ENCODE measurements at places on chromosomes 1 and 21.

DNA sequence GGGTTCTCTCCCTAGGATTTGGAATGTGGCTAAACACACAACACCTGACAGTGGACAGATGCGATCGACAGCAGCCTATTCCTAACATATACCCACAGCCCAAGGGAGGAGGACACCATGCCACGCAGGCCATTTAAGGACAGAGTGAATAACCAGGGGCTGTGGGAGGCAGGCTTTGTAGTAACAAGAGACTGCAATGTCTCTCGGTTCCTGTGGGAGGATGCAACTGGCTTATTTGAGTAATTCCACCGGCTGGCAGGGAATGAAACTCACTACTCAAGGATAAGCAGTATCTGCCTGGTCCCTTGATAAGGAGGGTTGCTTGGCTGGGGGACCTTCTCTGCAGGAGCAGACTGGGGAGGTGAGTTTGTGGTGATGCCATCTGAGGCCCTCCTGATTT lies 109.6 kb downstream of the PCP4 start:
- DNase-seq = no peak

GRCh38 chr1:110205156-110205555 lies 5.0 kb upstream of the KCNC4 start:
- DNase-seq = no peak

DNA sequence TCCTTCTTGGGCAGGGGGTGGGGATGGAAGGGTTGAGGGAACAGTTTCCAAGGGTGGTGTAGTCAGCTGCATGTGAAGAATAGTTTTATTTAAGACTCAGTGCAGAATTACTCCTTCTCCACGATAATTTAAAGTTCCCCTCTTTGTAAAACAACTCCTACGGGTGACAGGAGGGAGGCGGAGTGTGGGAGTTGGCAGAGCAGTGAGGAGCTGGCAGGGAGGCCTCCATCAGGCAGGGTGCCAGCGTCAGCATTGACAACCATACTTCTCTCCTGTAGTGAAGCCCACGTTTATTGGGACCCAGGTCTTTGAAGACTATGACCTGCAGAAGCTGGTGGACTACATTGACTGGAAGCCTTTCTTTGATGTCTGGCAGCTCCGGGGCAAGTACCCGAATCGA lies 93.8 kb downstream of the MTR start:
- DNase-seq = no peak

DNA sequence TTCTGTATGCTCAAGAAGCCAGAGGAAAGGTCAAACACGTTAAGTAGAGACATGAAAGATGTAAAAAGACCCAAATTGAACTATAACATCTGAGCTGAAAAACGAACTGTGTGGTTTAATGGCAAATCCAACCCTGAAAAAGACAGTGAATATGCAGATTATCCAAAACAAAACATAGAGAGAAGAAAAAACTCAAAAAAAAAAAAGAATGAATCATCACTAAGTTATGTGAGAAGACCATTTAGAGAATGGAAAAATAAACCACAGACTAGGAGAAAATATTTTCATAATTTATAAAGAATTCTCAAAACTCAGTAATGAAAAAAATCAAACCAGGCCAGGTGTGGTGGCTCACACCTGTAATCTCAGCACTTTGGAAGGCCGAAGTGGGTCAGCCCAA lies 253.3 kb downstream of the PLPP3 start:
- DNase-seq = no peak

DNA sequence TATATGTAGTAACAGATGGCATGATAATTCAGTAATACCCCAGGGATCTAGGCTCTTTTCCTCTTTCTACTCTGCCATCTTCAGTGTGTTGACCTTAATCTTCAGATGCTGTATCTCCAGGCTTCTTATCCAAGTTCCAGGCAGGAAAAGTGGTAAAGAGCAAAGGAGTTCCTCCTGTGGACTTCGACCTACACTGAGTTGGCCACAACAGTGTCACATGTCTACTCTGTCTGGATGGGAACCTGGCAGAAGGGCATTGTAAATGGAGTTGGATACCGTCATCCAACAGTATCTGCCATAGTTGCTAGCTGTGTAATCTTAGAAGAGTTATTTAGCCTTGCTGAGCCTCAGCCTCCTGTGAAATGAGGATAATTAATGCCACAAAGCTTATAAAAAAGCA lies 21.9 kb downstream of the IL23R start:
- DNase-seq = no peak

DNA sequence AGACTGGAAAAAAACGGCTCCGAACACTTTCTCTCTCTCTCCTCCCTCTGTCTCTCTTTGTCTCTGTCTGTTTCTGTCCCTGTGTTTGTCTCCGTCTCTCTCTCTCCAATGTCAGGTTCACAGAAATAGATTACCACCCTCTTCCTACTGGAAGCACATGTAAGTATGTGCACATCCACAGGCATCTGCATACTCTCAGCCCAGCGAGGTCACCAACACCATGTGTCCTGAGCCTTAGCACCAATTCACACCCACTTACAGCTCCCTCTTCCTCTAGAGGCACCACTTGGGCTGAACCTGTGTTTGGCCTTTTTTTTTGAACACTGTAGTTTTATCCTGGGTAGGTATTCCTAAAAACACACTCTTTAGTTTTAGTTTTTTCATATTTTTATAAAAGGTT lies 130.5 kb downstream of the ETS2 start:
- DNase-seq = no peak

- DNase-seq = no peak
Measured at GRCh38 chr1:115912116-115912515, 64.2 kb upstream of the SLC22A15 start.

DNA sequence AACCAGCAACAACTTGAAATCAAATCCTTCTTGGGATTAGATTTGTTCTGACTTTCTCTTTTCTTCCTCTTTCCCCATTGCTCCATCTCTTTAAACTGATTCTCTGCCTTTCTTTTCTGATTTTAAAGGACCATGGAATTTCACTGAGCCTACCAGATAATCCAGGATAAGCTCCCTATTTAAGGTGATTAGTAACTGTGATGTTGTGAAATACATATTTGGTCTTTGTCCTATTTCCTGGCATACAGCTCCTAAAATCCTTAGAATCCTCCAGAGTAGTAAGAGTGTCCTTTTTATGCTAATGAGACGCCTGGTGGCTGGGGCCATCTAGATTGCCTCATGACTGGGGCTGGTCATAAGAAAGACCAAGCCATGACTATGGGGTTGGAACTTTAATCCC lies 236.9 kb downstream of the USP25 start:
- DNase-seq = no peak

DNA sequence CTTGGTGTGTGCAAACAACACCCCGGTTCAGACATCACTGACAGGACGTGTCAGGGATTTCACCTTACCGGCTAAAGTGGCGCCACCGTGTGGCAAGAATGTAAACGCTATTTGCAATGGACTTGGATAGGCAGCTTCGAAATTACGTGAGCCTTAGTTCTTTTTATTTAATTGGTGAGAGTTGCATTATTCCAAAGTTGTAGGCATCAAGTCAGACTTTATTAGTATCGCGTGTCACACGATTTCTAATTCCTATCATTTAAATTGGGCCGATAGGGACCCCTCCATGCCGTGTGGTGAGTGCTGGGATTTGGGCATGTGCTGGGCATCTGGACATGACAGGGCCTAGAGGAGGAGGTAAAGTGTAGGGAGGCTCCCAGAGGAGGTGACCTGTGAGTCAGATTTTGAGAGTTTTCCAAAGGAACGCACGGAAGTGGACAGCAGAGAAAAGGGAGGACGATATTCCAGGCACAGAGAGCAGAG lies 14.5 kb upstream of the CPT2 start:
- DNase-seq = peak; percentile 72

- no peak for DNase-seq
Measured at GRCh38 chr1:228471762-228472398, 15.3 kb upstream of the RNF187 start.

DNA sequence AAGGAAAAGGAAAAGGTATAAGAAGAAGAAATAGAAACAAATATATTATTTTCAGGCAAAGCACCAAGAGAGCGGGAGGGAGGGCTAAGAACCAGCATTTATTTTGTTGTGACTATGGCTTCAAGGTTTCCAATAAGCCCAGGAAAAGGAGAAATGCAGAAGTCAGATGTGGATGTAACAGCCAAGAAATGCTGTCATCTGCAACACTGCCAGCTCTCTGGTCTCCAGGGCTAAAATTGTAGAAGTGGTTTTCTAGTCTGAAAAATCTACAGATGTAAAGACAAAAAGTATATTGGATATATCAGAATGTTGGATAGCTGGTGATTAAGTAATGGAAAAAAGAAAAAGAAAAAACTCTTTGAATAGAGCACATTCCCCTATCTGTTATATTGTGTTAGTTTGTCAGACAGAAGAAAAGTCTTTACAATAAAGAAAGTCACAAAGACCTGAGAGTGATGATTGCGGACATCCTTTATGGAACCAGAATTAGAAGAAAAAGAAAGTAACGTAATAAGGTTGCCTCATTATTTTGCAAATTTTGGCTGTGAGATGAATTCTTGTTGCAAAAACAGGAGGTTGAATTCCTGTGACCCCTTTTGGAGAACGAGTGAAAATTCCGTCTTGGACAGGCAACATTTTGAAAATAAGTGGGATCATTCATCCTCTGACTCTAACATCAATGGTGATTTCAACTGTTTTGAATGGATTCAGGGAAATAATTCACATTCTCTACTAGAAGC lies 938.1 kb downstream of the TTLL7 start:
- DNase-seq = no peak

- DNase-seq = no peak
Measured at GRCh38 chr1:87154384-87154783, 174.3 kb upstream of the LMO4 start.

DNA sequence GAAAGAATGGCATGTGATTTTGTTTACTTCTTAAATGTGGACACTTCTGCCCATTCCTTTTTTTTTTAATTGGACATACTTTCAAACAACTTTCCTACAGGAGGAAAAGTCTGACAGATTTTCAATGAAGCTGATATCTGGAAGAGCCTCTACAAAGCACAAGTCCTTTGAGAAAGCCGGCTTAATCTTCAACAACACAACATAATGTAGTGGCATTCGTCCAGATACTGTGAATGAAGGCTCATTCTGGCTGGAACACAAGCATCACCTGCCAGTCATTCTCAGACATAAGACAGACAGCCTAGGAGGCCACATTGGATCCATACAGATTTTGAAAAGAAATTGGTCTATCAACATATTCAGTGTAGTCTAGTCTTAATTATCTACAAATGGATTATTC lies 4.9 kb downstream of the OTUD7B start:
- no peak for DNase-seq

- DNase-seq = no peak
Measured at GRCh38 chr1:187947359-187947758, 1118.6 kb downstream of the PLA2G4A start.

- no peak for DNase-seq
Measured at GRCh38 chr1:46516200-46516950, 26.7 kb downstream of the DMBX1 start.

- DNase-seq = no peak
Measured at GRCh38 chr21:44710756-44711326, 531 bp downstream of the TSPEAR start.

- no peak for DNase-seq
Measured at GRCh38 chr1:173202424-173203145, 4.5 kb downstream of the TNFSF4 start.

DNA sequence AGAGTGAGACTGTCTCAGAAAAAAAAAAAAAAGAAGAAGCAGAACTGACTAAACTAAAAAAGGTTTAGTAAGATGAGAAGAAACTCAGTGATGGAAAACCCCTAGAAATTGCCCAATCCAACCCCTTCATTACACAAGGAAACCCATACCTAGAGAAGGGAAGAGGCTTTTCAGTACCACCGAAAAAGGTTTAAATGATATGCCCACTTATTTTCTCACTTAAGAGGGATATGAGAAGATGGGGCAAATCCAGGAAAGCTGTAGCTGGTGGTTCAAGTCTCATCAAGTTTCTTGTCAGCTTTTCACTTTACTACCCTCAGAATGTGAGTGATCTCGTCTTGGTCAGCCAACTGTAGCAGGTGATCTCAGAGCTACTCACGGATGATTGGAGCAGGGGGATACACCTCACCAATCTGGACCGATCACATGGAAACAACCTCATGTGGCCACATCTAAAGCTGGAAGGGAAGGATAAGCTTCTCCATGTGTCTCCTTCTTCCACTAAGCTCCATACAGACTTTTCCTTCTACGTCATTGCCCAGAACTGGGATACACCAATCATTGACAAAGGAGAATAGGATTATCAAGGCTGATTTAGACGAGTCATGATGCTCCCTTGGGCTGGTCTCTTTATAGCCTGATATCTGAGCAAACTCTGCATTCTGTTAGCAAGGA lies 126.7 kb upstream of the POU3F1 start:
- no peak for DNase-seq

GRCh38 chr1:17023102-17023501 lies 11.4 kb upstream of the ATP13A2 start:
- DNase-seq = no peak

GRCh38 chr1:179323436-179323835 lies 29.8 kb downstream of the SOAT1 start:
- no peak for DNase-seq

GRCh38 chr21:43816611-43817071 lies 27.3 kb downstream of the RRP1 start:
- no peak for DNase-seq

DNA sequence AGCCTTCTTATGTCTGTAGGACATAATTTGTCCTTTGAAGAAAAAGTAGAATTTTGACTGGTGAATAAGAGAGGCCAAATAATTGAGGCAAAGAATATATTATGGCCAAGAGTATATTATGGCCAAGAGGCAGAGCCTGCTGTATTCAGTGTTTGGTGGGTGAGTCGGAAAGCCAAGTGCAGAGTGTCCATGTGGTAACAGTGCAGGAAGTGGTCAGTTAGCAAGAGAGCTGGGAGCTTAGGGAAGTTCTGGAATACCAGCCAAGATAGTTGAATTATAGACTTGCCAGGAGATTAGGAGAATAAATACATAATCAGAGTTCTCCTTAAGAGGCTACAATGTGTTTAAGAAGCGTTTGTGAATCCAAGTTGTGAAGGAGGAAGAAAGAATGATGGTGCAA lies 131.5 kb upstream of the LMO4 start:
- no peak for DNase-seq

GRCh38 chr1:27607239-27607804 lies 3.4 kb upstream of the AHDC1 start:
- DNase-seq = no peak

DNA sequence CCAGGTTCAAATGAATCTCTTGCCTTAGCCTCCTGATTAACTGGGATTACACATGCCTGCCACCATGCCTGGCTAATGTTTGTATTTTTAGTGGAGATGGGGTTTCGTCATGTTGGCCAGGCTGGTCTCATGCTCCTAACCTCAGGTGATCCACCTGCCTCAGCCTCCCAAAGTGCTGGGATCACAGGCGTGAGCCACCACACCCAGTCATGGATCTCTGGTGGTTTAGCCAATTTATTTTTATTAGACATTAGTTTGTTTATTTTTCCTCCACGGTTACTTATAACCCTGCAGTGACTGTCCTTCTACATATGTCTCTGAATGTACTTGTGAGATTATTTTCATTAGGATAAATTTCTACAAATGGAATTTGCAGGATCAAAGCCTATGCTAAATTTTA lies 5.3 kb downstream of the ITSN1 start:
- no peak for DNase-seq

DNA sequence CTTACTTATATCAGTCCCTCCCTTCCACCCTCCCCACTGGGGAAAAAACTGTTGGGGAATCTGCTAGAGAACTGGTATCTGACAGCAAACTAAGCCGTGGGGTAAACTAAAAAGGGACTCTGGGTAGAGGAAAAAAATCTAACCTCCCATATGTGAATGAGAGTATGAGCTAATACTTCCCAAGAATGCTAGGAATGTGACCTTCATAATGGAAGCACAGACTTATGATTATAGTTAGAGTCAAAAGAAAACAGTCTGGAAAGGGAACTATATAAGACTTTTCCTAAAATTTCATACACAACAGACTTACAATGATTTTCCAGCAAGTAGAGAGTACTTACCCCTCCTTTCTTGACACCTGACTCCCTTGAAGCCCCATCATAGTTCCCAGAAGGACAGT lies 23.0 kb upstream of the RBBP5 start:
- DNase-seq = no peak
